CD4-positive, alpha-beta T cell (primary cell): ENCODE measurements at places on chromosomes 12 and 14. TPM values are rescaled to one million over a fixed set of nuclear protein-coding genes. Genes with fewer than 3 reads are reported as not detected.

The KNTC1 gene
- total RNA-seq, result 23.3 TPM

- H3K27ac ChIP-seq, result no peak overlapping the region
- DNase-seq, result no peak
- no peak overlapping the region for H3K4me3 ChIP-seq
- H3K4me1 ChIP-seq, result peaks cover 5% of the 10 kb centered on the region
- no peaks in the 10 kb centered on the region for H3K36me3 ChIP-seq
These were observed 23.9 kb upstream of the SLC10A1 start for GRCh38 chr14:69820991-69821390.

The AQP2 gene
- total RNA-seq, result not detected

The NGB gene
- not detected for total RNA-seq

The GRIN2B gene
- not detected for total RNA-seq

- H3K4me3 ChIP-seq, result no peak overlapping the region
- H3K4me1 ChIP-seq, result peaks cover 10% of the 10 kb centered on the region
- H3K36me3 ChIP-seq, result peaks cover 46% of the 10 kb centered on the region
- no peak overlapping the region for H3K27ac ChIP-seq
These were observed 63.2 kb downstream of the ATP2B1 start for GRCh38 chr12:89645434-89645833.

The USP44 gene
- 1.5 TPM for total RNA-seq

GRCh38 chr14:101022121-101022520 is 118.6 kb upstream of the RTL1 start:
- H3K27me3 ChIP-seq, result peaks cover 6% of the 10 kb centered on the region
- no peak for DNase-seq
- no peaks in the 10 kb centered on the region for H3K4me1 ChIP-seq
- no peak overlapping the region for H3K4me3 ChIP-seq
- H3K36me3 ChIP-seq, result no peaks in the 10 kb centered on the region
- H3K27ac ChIP-seq, result no peak overlapping the region

The SEC23A gene
- 68.4 TPM for total RNA-seq

DNA sequence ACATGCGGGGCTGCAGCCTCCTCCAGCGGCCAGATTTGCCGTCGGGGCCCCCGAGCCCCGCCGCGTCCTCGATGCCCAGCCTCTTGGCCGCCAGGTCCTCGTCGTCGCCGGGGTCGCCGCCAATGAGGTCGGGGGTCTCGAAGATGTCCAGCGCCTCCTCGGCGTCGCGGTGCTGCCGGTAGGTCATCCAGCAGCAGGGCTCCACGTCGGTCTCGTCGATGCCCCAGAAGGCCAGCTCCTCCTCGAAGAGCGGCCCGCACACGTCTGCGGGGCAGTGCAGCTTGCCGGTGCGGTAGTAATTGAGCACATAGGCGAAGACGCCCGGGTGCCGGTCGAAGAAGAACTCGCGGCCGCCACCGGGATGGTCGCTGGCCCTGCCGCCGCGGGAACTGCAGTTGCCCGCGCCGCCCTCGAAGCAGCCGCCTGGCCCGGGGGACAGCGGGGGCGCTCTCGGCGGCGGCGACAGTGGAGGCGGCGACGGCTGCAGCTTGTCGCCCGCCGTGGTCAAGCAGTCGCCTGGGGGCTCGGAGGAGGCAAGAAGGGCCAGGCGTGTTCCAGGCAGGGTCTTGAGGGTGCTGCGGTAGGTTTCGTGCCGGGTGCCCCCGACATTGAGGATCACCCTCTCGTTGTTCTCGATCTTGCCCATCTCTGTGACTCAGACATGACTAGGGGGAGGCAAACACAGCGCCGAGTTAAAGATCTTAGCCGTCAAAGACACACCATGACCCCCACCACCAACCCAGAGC is 2.1 kb downstream of the KCNC2 start:
- no peaks in the 10 kb centered on the region for H3K36me3 ChIP-seq
- peaks cover 14% of the 10 kb centered on the region for H3K4me1 ChIP-seq
- H3K27ac ChIP-seq, result no peak overlapping the region

- DNase-seq, result no peak
- no peak overlapping the region for H3K4me3 ChIP-seq
- H3K36me3 ChIP-seq, result no peaks in the 10 kb centered on the region
- no peak overlapping the region for H3K27ac ChIP-seq
- H3K27me3 ChIP-seq, result no peaks in the 10 kb centered on the region
- H3K4me1 ChIP-seq, result peaks cover 10% of the 10 kb centered on the region
These were observed 148.9 kb upstream of the MAX start for GRCh38 chr14:65251213-65251612.

DNA sequence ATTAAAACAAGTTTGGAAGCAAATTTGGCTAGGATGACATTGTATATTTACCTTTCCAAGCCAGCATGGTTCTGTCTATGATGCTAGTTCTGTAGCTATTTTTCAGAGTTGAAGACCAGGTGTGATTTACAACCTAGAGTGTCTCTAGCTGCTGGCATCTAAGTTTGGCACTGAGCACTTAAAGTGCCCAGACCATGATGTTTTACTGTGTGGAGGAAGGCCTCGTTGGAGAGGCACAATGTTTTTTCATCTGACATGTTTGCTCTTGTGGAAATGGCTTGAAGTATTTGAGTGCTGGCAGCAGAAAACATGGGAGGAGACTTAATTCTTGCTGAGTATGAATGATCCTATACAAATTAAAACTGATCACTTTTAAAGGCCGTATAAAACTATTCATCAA is 13.0 kb upstream of the C12orf71 start:
- no peaks in the 10 kb centered on the region for H3K4me1 ChIP-seq
- H3K4me3 ChIP-seq, result no peak overlapping the region
- no peak for DNase-seq
- H3K36me3 ChIP-seq, result no peaks in the 10 kb centered on the region

GRCh38 chr14:34199585-34199984 is 248.7 kb upstream of the EGLN3 start:
- H3K4me3 ChIP-seq, result no peak overlapping the region
- no peaks in the 10 kb centered on the region for H3K27me3 ChIP-seq
- H3K27ac ChIP-seq, result no peak overlapping the region
- H3K36me3 ChIP-seq, result no peaks in the 10 kb centered on the region
- no peaks in the 10 kb centered on the region for H3K4me1 ChIP-seq

GRCh38 chr12:92971859-92972524 is 42.9 kb upstream of the EEA1 start:
- no peak overlapping the region for H3K27ac ChIP-seq
- no peaks in the 10 kb centered on the region for H3K36me3 ChIP-seq
- no peaks in the 10 kb centered on the region for H3K4me1 ChIP-seq
- no peak overlapping the region for H3K4me3 ChIP-seq
- no peaks in the 10 kb centered on the region for H3K27me3 ChIP-seq

DNA sequence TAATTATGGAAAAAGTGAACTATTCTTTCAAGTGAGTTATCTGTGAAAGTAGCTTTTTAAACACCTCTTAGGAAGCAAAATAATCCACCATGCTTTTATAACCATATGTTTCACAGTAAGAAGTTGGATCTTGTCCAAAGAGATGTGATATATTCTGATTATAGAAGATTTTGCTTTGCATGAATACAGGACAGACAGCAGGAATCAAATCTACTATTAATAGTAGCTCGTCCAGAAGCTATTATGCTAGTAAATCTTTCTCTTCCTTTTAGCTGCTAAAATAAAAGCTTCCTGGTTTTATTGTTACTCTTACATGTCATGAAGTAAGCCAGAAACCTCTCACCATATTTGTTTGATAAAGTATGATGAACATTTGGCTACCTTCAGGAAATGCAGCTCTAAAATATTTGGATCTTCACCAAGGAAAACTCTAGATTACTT is 257.0 kb downstream of the IPO8 start:
- no peaks in the 10 kb centered on the region for H3K27me3 ChIP-seq
- H3K4me1 ChIP-seq, result no peaks in the 10 kb centered on the region
- no peak for DNase-seq
- H3K36me3 ChIP-seq, result no peaks in the 10 kb centered on the region
- H3K4me3 ChIP-seq, result no peak overlapping the region

- no peak for DNase-seq
- H3K27me3 ChIP-seq, result no peaks in the 10 kb centered on the region
- H3K27ac ChIP-seq, result no peak overlapping the region
These were observed 827.8 kb downstream of the DIO2 start for GRCh38 chr14:79383475-79383874.

- no peak overlapping the region for H3K27ac ChIP-seq
- DNase-seq, result no peak
- H3K27me3 ChIP-seq, result no peaks in the 10 kb centered on the region
- no peak overlapping the region for H3K4me3 ChIP-seq
- H3K36me3 ChIP-seq, result no peaks in the 10 kb centered on the region
These were observed 11.7 kb downstream of the CLEC2A start for GRCh38 chr12:9920451-9920850.

The AMIGO2 gene
- 9.7 TPM for total RNA-seq

GRCh38 chr12:103475073-103475472 is 20.7 kb downstream of the C12orf42 start:
- no peak overlapping the region for H3K27ac ChIP-seq
- no peak overlapping the region for H3K4me3 ChIP-seq
- no peaks in the 10 kb centered on the region for H3K27me3 ChIP-seq
- no peak for DNase-seq
- H3K4me1 ChIP-seq, result no peaks in the 10 kb centered on the region
- H3K36me3 ChIP-seq, result no peaks in the 10 kb centered on the region

The RIMKLB gene
- 14.8 TPM for total RNA-seq

- no peaks in the 10 kb centered on the region for H3K4me1 ChIP-seq
- H3K36me3 ChIP-seq, result peaks cover 76% of the 10 kb centered on the region
- DNase-seq, result no peak
- H3K27ac ChIP-seq, result no peak overlapping the region
These were observed 31.4 kb downstream of the TDP1 start for GRCh38 chr14:89987161-89987475.

GRCh38 chr14:22390824-22391461 is 198.1 kb downstream of the DAD1 start:
- no peaks in the 10 kb centered on the region for H3K27me3 ChIP-seq
- H3K4me1 ChIP-seq, result no peaks in the 10 kb centered on the region
- H3K36me3 ChIP-seq, result no peaks in the 10 kb centered on the region
- DNase-seq, result no peak

- H3K27me3 ChIP-seq, result no peaks in the 10 kb centered on the region
- H3K27ac ChIP-seq, result no peak overlapping the region
- H3K4me3 ChIP-seq, result no peak overlapping the region
- no peaks in the 10 kb centered on the region for H3K4me1 ChIP-seq
These were observed 75.7 kb downstream of the PLEKHG7 start for GRCh38 chr12:92778525-92778924.

The VRTN gene
- total RNA-seq, result not detected

GRCh38 chr12:1949771-1950470 is 31.5 kb upstream of the CACNA2D4 start:
- H3K27ac ChIP-seq, result no peak overlapping the region
- no peaks in the 10 kb centered on the region for H3K27me3 ChIP-seq
- no peak for DNase-seq
- H3K4me3 ChIP-seq, result no peak overlapping the region

The NRIP2 gene
- not detected for total RNA-seq

The MGAT4C gene
- total RNA-seq, result not detected

GRCh38 chr12:70252832-70253231 is 9.6 kb downstream of the CNOT2 start:
- H3K27me3 ChIP-seq, result no peaks in the 10 kb centered on the region
- H3K27ac ChIP-seq, result no peak overlapping the region
- DNase-seq, result no peak
- peaks cover 3% of the 10 kb centered on the region for H3K36me3 ChIP-seq

GRCh38 chr14:29925101-29925722 is 2.4 kb downstream of the PRKD1 start:
- DNase-seq, result no peak
- H3K27me3 ChIP-seq, result peaks cover 19% of the 10 kb centered on the region
- no peak overlapping the region for H3K27ac ChIP-seq
- H3K36me3 ChIP-seq, result no peaks in the 10 kb centered on the region

GRCh38 chr14:100572543-100572942 is 14.7 kb downstream of the BEGAIN start:
- H3K27me3 ChIP-seq, result peaks cover 25% of the 10 kb centered on the region
- no peak for DNase-seq
- no peaks in the 10 kb centered on the region for H3K36me3 ChIP-seq
- H3K4me1 ChIP-seq, result peaks cover 22% of the 10 kb centered on the region
- no peak overlapping the region for H3K4me3 ChIP-seq

DNA sequence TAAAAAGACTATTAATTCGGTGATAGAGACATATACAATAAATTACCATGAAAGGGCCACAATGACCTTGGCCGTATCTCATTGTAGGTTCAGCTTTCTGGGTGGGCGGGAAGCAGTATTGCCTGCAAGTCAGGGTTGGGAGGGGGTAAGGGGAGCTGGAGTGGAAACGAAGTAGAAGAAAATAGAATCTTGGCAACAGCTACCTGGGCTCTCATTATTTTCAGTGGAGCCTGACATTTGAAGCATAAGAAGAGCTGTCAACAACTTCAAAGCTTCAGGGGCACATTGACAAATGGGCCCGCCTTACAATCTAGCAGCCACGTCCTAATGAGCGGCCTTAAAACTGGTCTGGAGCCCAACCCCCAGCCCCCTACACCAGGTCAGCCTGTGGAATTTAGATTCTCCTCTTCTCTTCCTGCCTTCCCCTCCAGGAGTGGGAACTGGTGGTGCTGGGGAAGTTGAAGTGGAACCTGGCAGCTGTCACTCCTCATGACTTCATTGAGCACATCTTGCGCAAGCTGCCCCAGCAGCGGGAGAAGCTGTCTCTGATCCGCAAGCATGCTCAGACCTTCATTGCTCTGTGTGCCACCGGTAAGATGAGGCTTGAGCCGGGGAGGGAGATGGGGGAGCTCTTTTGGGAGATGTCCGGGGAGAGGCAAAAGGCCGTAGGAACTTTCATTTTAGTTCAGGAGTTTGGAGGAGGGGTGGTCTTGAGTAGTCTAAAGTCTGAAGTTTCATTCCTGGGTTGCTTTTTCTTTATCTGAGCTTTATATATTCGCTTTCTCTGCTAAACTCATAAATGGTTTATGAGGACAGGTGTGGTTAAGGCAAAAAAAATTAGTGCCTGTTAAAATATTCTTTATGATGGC is 5.0 kb downstream of the CCND2 start:
- no peak for DNase-seq
- no peaks in the 10 kb centered on the region for H3K27me3 ChIP-seq

- H3K4me1 ChIP-seq, result peaks cover 3% of the 10 kb centered on the region
- peaks cover 2% of the 10 kb centered on the region for H3K27me3 ChIP-seq
- no peaks in the 10 kb centered on the region for H3K36me3 ChIP-seq
- H3K27ac ChIP-seq, result no peak overlapping the region
- H3K4me3 ChIP-seq, result no peak overlapping the region
- DNase-seq, result no peak
These were observed 8.2 kb upstream of the MMP19 start for GRCh38 chr12:55850893-55851292.

The HAL gene
- total RNA-seq, result 0.25 TPM

DNA sequence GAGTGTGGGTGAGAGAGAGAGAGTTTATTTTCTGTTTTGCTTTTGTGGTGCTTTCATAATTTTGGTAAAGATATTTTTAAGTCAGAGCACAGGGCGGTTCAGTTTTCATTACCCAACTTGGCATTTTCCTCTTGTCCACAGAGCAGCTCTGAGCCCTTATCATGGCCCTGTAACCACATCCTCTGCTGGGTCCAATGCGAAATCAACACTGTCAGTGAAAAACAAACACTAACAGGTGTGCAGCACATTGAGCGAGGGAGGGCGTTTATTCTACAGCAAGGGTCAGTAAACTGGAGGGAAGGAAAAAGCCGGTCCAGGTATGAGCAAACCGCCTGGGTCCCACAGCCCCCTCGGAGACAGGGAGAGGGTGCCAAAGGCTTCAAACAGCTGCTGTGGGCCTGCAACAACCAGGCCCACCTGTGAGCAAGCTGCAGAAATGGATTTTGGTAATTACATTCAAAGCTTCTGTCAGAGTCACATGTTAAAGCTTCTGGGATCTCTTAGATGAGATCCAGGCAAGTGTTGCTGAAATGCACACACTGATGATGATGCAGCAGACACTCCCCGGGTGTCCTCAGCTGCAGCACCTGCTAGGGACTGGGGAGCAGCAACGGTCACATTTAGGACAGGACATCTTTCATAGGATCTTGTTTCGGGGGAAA is 132.7 kb upstream of the DYRK2 start:
- H3K36me3 ChIP-seq, result no peaks in the 10 kb centered on the region
- H3K27me3 ChIP-seq, result no peaks in the 10 kb centered on the region
- DNase-seq, result peak; percentile 29
- H3K27ac ChIP-seq, result peak overlapping the region; percentile 1
- H3K4me1 ChIP-seq, result peaks cover 52% of the 10 kb centered on the region
